ENCODE measurements at places on chromosomes 7 and 10.

GRCh38 chr10:1374511-1375345 is 318.5 kb downstream of the WDR37 start:
- no peak for DNase-seq

- no peak for DNase-seq
These were observed 43.2 kb downstream of the GSDME start for GRCh38 chr7:24713850-24714675.

DNA sequence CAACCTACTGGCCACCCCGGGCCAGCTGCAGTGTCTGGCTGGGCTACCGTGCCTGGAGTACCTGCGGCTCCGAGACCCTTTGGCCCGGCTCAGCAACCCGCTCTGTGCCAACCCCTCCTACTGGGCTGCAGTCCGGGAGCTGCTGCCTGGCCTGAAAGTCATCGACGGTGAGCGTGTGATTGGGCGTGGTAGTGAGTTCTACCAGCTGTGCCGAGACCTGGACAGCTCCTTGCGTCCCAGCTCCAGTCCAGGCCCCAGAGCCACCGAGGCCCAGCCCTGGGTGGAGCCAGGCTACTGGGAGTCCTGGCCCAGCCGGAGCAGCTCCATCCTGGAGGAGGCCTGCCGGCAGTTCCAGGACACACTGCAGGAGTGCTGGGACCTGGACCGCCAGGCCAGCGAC is 4.2 kb downstream of the RARRES2 start:
- DNase-seq, result no peak

DNA sequence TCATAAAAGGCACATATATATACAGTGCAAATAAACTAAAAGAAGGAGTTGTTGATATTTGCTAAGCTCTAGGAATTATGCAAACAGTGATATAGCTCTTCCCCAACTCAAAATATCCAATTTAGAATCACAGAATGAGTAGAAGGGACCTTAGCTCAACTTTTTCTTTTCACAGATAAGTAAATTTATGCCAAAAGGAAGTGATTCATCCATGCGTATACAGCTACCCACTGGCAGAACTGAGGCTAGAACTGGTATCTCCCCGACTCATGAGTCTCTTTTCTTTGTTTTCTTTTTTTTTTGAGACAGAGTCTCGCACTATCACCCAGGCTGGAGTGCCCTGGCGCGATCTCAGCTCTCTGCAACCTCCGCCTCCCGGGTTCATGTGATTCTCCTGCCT is 54.2 kb upstream of the SVIL start:
- peak; percentile 72 for DNase-seq

- peak; percentile 20 for DNase-seq
These were observed 1.4 kb downstream of the FAM3C start for GRCh38 chr7:121394709-121395140.

DNA sequence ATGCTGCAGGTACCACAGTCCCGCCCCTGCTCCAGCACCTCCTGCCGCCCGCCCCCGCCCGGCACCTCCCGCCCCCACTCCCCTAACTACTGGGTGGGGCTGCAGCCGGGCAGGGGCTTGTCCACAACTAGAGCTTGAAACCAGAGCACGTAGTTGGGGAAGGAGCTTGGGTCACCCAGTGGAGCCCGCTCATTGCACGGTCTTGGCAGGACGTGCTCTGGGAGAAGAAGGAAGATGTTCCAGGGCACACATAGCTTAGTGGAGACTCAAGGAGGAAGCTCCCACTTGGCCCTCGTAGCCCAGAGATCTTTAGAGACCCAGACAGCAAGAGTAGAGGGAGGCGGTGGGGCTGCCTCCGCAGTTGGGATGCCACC is 692 bp downstream of the IGFBP1 start:
- no peak for DNase-seq

DNA sequence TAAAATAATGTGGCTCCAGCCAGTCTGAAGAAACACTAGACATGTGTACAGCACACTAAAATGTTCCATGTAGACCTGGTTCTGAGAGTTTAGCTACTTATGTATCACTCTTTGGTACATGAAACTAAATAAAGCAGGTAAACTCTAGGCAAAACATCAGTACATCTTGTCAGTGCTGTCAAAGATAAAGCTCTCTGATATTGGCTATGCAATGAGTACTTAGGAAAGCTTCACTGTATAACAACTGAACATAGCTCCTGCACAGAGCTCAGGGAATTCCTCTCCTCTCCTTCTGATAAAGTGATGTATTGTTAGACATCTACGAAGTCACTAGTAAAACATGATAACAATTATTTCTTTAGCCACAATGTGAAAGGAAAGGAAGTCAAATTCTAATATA is 3.5 kb downstream of the LRRN3 start:
- no peak for DNase-seq

DNA sequence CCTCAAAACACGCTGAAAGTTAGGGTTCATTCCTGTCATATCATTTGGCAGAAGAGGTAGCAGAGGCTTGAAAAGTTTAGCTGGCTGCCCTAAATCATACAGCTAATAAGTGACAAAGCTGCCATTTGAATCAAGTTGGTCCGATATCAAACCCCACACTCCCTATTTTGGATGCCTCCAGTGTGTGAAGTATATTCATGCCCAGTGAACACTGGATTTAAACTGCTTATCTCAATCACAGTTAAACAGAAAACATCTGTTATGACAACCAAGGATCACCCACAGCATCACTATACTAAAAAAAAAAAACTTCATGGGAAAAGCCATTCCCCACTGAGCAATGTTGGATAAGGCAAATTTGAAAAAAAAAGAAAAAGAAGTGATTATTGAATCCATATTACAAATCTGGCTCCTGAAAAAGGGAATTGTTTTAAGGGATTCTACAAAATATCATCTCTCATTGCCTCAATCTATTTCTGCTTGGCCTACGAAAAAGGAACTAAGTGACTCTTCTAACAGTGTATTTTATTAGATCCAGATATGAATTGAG is 48.3 kb downstream of the ABCB1 start:
- no peak for DNase-seq

DNA sequence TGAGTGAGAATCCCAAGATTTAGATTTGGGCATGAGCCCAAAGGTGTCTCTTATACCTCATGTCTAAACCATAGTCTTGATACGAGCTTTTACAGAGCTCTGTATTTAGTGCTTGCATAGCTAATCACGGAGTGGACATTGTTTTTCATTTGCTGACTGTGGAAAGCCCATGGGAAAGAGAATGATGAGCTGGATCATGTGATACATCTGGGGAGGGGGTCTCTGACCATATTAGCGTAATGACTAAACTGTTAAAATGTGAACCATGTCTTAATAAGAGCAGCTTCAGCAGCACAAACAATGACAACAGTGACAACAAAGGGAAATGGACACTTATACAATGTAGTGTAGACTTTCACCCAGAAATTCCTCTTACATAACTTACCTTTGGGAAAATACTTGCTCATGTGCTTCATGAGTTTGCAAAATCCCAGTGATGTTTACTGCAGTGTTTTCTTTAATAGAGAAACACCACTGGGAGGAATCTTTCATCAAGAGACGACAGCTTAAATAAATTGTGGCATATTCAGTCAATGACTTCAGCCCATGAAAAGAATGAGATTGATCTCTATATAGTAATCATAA is 44.0 kb upstream of the ITGB1 start:
- peak; percentile 59 for DNase-seq

DNA sequence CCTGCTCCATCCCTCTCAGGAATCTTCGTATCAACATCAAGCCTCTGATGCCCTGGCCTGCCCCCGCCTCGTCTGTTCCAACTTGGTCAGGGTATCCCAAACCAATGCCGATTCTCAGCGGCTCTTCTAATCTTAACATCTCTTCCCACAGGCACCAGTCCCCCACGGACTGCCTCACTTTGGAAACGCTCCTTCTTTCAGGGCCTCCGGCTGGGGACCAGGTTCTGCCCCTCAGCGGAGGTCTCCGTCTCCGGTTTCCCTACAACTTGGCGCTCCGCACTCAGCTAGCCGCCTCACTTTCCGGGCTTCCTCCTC is 488 bp downstream of the ABCF2 start:
- DNase-seq, result no peak

- no peak for DNase-seq
These were observed 114.2 kb upstream of the DGKB start for GRCh38 chr7:15016766-15017165.

DNA sequence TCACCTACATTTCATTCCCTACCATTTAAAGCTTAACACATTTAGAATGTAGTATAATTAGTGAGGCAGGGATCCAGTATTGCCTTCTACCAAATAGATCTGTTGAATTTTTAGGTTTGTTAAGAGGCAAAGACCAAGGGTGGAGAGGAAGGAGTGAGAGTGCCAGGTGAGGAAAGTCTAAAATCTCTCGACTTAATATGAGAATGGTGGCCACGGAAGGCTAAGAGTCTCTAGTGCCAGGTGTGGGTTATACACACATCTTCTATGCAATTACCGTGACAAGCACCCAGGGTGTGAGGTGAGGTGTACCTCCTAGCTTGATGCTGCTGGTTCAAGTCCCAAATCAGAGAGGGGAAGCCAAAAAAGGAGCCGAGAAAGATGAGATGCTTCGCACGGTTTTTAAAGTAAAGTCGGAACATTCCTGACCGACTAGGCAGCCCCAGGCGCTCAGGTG is 439 bp downstream of the IQUB start:
- no peak for DNase-seq

DNA sequence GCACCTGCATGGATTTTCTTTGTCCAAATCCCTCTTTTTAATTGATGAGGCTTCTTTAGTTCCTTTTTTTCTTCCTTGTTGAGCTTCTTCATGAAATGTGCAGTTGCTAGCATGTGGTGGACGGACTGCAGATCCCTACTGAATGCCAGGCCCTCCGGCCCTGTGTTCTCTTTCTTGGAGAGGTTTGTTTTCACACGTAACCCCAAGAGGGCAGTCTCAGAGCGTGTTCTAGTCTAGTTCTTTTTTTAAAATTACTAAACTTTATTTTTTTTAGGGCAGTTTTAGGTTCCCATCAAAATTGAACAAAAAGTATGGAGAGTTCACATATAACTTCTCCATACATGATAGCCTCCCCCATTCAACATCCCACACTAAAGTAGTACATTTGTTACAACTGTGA is 190.0 kb downstream of the CFTR start:
- peak; percentile 6 for DNase-seq

DNA sequence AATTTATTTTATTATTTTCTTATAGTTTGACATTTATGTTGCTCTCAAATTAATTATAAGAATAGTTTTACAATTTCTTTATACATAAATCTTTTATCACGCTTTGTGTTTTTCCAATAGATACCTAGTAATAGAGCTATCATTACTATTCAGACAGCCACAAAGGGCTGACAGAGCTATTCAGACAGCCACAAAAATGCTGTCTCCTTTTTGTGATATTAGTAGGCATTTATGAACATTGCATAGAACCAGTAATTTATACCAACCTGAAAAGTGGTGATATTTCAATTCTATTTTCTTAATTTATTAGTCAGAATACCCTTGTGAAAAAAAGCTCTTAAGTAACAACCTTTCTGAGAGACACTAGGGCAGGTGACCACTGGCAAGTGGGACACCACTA is 34.2 kb upstream of the IGFBP3 start:
- DNase-seq, result no peak

DNA sequence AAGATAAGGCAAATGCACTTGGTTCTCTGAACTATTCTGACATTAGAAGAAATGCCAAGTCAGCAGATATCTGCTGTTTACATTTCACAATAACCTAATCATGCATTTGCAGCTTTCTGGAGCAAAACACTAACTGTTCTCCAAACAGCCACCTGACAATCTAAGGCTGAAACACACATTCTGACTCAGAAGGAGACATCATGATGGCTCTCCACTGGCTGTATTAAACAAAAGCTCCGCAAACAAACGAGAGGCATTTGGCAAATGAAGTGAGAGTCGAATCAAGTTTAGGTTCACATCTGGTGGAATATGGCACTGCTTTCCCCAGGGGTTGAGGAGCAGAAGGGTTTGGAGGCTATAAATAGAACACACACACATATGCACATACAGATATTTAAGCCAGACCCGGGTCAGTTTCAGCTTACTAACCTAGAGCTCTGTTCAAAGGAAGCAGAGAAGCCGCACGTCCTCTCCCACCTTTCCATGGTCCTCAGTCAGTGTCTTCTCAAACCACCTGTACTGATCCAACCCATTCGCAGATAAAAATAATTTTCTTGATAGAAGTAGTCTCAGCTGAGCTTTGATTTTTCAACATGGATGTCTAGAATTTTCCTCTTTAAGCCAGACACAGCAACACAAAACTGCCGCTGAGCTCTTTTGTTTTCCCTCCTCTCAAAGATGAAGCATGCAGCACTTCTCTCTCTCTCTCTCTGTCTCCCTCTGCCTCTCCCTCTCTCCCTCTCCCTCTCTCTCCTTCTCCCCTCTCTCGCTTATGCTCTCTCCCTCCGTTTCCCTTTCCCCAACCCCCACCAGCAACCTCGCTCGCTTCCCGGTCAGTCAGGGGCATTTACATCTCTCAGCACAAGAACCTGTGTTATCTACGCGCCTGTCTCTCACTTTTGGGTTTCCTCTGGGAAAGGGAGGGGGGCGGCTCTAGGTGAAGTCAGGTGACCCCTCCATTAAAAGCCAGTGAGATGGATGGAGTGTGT is 682.8 kb downstream of the MAGI2 start:
- peak; percentile 30 for DNase-seq

- peak; percentile 30 for DNase-seq
These were observed 182.0 kb downstream of the KCNMA1 start for GRCh38 chr10:77455561-77455960.

DNA sequence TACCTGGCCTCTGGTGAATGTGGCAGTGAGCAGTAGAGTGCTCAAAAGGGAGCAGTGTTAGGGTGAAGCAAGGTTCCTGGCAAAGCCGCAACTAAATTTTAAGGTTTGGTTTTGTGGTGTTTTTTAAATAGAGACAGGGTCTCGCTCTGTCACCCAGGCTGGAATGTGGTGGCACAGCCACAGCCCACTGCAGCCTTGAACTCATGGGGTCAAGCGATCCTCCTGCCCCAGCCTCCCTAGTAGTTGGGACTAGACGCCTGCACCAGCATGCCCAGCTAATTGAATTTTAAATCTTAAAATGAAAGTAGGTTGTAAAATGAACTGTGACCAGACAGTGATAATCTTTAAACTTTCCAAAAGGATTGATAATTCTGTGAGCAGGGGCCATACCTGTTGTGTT is 130.4 kb downstream of the CCNY start:
- DNase-seq, result no peak

GRCh38 chr7:112452102-112452888 is 2.0 kb downstream of the IFRD1 start:
- DNase-seq, result peak; percentile 67

GRCh38 chr10:83373671-83374070 is 765.6 kb upstream of the GHITM start:
- DNase-seq, result no peak

All from fibroblast of mammary gland (primary cell).